ENCODE measurements at places on chromosomes 12 and 14. TPM values are rescaled to one million over a fixed set of nuclear protein-coding genes. Genes with fewer than 3 reads are reported as not detected.

DAO gene
- total RNA-seq = not detected

SDR9C7 gene
- not detected for total RNA-seq

STAT2 gene
- total RNA-seq = 12.1 TPM

TIMM9 gene
- 82.9 TPM for total RNA-seq

TTC9 gene
- total RNA-seq = 1.8 TPM

All from A549 treated with CpdA at 1 μM for 4 hours (cell line).